ENCODE measurements at places on chromosomes 12 and 14. TPM values are rescaled to one million over a fixed set of nuclear protein-coding genes. Genes with fewer than 3 reads are reported as not detected.

Gene NFE2
- total RNA-seq: 0.40 TPM

Gene DNAAF2
- 23.2 TPM for total RNA-seq

Gene PPP1R36
- 0.26 TPM for total RNA-seq

Gene LHX5
- 0.23 TPM for total RNA-seq

Gene IAPP
- total RNA-seq: not detected

Gene BCL2L14
- not detected for total RNA-seq

Gene LRRC74A
- not detected for total RNA-seq

DNA sequence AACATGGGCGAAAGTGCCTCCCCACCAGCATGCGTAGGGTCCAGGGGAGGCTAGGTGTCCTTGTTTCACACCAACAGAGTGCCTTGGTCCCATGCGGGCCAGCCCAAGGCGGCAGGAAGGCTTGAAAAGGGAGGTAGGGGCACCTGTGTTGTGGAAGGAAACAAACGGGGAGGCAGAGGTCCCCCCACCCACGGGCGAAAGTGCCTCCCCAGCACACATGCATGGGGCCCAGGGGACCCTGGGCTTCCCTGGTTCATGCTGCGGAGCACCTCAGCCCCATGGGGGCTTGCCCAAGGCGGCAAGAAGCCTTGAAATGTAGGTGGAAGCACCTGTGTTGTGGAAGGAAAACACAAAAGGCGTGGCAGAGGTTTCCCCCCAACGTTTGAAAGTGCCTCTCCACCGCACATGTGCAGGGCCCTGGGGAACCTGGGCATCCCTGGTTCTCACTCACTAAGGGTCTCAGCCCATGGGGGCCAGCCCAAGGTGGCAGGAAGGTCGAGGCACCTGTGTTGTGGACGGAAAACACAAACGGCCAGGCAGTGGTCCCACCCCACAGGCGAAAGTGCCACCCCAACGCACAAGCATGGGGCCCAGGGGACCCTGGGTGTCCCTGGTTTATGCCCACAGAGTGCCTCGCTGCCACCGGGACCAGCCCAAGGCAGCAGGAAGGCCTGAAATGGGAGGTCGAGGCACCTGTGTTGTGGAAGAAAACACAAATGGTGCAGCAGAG is 374.7 kb downstream of the ALG10 start:
- H3K4me3 ChIP-seq: no peak overlapping the region
- H3K27ac ChIP-seq: no peak overlapping the region
- no peaks in the 10 kb centered on the region for H3K4me1 ChIP-seq

DNA sequence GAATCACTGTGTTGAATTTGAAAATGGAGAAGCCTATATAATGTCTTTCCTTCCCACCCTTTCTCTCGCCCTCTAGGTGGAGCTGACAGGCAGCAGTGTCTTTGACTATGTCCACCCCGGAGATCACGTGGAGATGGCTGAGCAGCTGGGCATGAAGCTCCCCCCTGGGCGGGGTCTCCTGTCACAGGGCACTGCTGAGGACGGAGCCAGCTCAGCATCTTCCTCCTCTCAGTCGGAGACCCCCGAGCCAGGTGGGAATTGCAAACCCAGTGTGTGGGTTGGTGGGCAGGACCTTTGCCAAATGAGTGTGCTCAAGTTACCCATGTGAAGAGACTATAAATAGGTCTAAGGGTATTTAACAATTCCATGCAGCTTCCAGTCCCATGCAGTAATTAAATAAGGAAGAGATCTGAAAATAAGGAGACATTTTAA is 274.7 kb downstream of the EGLN3 start:
- peaks cover 47% of the 10 kb centered on the region for H3K4me1 ChIP-seq
- peak; percentile 78 for DNase-seq
- H3K27ac ChIP-seq: no peak overlapping the region
- no peak overlapping the region for H3K4me3 ChIP-seq
- no peaks in the 10 kb centered on the region for H3K36me3 ChIP-seq

DNA sequence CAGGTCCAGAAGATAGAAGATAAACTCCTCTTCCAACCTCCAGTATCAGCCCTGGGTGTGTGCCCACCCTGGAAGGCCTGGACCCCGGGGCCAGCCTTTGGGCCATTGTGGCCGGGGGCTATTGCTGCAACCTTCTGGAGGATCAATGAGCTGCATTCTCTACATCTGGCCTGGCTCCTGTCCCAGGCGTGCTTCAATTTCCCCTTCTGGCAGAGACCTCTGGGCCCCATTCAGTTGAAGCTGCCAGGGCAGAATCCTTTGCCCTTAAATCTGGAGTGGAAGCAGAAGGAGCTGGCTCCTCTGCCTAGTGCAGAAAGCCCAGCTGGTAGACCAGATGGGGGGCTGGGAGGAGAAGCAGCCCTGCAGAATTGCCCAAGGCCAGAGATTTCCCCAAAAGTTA is 10.0 kb downstream of the NYNRIN start:
- no peak overlapping the region for H3K4me3 ChIP-seq
- no peak overlapping the region for H3K27ac ChIP-seq
- no peaks in the 10 kb centered on the region for H3K27me3 ChIP-seq
- H3K36me3 ChIP-seq: no peaks in the 10 kb centered on the region

DNA sequence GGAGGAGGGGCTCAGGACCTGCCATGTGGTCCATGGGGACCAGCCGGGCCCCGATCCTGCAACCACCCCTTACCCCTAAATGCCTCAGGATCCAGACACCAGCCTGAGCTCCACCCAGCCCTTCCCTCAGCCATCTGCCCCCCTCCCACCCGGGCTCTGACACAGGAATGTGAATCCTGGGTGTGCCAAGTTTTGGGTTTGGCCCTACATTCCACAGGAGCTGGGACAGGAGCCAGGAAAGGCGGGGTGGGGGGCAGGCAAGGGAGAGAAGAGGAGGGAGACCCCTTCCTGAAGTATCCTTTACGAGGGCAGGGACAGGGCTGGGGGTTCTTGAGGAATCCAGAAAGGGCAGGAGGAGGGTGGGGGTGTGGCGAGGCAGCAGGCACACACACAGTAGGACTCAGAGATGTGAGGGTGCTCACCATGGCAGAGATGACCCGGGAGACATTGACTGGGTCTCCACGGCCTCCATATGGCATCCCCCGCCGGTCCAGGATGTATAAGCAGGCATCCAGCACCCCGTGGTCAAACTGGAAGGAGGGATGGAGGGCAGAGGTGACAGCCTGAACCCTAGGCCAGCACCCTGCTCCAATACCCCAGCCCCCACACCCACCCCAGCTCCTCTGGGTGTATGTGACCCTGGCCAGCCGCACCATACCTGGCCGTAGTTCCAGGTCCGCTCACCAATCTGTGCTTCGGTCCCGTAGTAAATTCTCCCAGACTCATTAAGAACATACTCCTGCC is 3.5 kb downstream of the TGM1 start:
- no peak overlapping the region for H3K4me3 ChIP-seq
- no peaks in the 10 kb centered on the region for H3K27me3 ChIP-seq
- H3K4me1 ChIP-seq: peaks cover 8% of the 10 kb centered on the region

- no peak overlapping the region for H3K4me3 ChIP-seq
- H3K27ac ChIP-seq: no peak overlapping the region
- no peak for DNase-seq
Observed at GRCh38 chr12:95083471-95083870, 10.1 kb upstream of the NR2C1 start.

DNA sequence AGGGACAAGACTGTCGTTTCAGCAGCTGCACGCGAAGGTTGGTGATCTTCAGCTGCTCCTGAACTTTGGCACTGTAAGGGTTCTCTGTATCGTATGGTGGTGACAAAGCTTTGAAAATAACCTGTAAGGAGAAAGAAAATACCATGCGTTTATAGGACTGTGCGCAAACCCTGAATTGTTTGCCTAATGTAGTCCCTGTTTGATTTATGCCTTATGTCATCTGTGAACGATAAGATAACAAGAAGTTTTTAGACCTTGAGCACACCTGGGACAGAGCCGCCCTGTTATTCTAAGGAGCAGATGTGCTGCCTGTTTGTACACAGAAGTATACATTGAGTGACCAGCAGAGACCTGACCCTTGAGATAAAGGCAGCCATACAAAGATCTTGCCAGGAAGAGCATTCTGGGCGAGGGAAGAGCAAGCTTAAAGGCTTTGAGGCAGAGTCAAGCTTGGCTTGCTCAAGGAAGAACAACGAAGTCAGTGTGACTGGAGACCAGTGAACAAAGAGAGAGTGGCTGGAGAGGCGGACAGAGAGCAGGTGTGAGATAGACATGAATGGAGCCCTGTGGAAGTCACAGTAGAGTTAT is 52.4 kb downstream of the NTN4 start:
- no peak for DNase-seq
- no peak overlapping the region for H3K27ac ChIP-seq
- no peak overlapping the region for H3K4me3 ChIP-seq
- no peaks in the 10 kb centered on the region for H3K27me3 ChIP-seq

DNA sequence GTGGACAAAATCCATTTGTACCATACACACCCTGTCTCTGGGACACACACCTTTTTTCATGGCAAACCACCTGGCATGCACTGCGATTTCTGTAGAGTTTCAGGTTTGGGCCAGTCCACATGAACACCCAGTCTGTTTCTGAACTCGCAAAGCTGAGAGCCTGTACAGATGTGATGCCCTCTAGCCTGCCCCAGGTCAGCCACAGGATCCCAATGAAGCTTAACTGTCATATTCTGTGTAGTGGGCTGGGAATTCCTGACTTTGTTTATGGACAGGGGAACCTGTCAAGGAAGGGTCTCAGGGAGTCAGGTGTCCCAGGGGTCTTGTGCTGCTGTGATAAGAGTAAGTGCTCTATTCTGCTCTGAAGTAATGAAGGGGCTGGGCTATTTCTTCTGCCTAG is 39.8 kb downstream of the CPM start:
- H3K36me3 ChIP-seq: no peaks in the 10 kb centered on the region
- no peak overlapping the region for H3K27ac ChIP-seq
- no peak overlapping the region for H3K4me3 ChIP-seq
- DNase-seq: no peak

- no peaks in the 10 kb centered on the region for H3K27me3 ChIP-seq
- peaks cover 23% of the 10 kb centered on the region for H3K4me1 ChIP-seq
- H3K27ac ChIP-seq: peak overlapping the region; percentile 23
- DNase-seq: peak; percentile 92
- no peak overlapping the region for H3K4me3 ChIP-seq
- no peaks in the 10 kb centered on the region for H3K36me3 ChIP-seq
Observed at GRCh38 chr12:42935756-42936155, 346.2 kb upstream of the PRICKLE1 start.

DNA sequence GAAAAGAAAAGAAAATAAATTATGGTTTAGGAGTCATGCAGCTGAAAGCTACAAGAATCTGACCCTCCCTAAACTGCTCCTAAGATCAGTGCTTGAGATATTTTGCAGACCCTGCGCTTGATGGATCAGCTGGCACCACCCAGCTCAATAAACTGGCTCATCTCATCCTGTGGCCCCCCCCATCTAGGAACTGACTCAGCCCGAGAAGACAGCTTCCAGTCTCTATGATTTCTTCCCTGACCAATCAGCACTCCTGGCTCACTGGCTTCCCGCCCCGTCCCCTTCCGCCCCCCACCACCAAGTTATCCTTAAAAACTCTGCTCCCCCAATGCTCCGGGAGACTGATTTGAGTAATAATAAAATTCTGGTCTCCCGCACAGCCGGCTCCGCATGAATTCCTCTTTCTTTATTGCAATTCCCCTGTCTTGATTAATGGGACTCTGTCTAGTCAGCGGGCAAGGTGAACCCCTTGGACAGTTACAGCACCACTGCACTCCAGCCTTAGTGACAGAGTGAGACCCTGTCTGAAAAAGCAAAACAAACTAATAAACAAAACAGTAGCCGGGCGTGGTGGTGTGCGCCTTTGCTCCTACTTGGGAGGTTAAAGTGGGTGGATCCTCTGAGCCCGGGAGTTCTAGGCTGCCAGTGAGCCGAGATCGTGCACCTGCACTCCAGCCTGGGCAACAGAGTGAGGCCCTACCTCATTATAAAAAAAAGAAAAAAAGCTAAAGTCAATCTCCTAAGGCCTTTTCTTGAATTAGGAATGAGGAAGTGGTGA is 24.5 kb upstream of the SPTLC2 start:
- H3K36me3 ChIP-seq: no peaks in the 10 kb centered on the region
- H3K27ac ChIP-seq: no peak overlapping the region
- DNase-seq: no peak
- peaks cover 10% of the 10 kb centered on the region for H3K4me1 ChIP-seq

DNA sequence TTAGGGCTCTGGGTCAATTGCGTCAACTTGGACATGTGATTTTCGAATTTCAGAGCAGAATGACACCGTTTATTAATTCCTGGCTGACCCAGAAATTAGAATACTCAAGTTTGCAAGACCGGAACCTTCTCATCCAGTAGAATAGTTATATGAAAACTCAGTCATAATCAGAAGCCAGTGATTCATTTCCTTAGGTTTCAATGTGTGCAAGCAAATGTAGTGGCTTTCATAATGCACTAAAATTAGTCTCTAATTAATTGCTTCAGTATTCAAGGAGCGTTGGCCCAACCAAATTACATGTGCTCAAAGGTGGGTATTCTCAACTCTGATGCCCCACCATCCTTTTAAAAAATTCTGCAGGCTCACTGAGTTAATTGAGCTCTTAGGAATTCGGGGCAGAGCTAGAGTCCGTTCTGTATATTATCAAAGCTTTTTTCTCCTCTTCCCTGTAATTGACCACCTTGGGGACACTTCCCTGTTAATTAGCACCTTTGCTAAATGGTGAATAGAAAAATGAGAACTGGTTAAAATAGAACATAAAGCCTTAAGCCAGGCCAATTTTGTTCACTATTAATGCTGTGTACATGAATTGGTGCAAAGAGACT is 55.4 kb downstream of the DAO start:
- H3K36me3 ChIP-seq: no peaks in the 10 kb centered on the region
- H3K27me3 ChIP-seq: peaks cover 51% of the 10 kb centered on the region
- H3K27ac ChIP-seq: no peak overlapping the region
- DNase-seq: no peak

GRCh38 chr12:26878661-26879119 is 45.7 kb upstream of the ITPR2 start:
- DNase-seq: no peak
- no peaks in the 10 kb centered on the region for H3K4me1 ChIP-seq
- H3K27ac ChIP-seq: no peak overlapping the region
- no peaks in the 10 kb centered on the region for H3K27me3 ChIP-seq

- H3K27ac ChIP-seq: no peak overlapping the region
- no peaks in the 10 kb centered on the region for H3K4me1 ChIP-seq
- H3K27me3 ChIP-seq: no peaks in the 10 kb centered on the region
- no peak for DNase-seq
- no peaks in the 10 kb centered on the region for H3K36me3 ChIP-seq
- no peak overlapping the region for H3K4me3 ChIP-seq
Observed at GRCh38 chr12:22124987-22125386, 79.0 kb downstream of the CMAS start.

DNA sequence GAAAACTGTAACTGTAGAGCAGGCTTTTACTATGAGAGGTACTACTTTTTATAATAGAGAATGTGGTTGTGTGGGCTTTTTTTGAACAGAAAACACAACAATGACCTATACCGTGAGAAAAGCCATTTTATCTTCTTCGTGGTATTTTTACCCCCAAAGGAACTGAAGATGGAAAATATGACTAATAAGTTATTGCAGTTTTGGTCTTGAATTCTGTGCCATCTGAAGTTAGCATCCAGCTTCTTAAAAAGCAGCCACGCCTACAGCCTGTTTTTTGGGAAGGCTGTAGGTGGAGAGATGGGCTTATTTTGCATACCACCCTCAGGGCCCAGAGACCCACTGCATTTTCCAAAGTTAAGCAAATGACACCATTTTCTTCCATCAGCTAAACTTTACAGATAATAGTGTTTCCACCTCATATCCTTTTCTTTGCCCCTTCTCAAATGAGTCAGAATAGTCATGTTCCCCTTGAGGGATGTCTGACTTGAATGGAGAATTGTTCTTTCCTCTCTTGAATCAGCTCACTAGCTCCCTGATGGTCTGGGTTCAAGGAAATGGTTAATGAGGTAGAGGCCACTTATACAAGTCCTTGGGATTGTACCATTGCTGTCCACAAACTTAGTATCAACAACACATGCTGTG is 53.0 kb downstream of the TBC1D30 start:
- no peak overlapping the region for H3K4me3 ChIP-seq
- DNase-seq: no peak
- H3K27ac ChIP-seq: no peak overlapping the region
